ENCODE measurements at places on chromosomes 12 and 14.

GRCh38 chr12:116389990-116390389 is 112.5 kb upstream of the MED13L start:
- DNase-seq, result peak; percentile 96

DNA sequence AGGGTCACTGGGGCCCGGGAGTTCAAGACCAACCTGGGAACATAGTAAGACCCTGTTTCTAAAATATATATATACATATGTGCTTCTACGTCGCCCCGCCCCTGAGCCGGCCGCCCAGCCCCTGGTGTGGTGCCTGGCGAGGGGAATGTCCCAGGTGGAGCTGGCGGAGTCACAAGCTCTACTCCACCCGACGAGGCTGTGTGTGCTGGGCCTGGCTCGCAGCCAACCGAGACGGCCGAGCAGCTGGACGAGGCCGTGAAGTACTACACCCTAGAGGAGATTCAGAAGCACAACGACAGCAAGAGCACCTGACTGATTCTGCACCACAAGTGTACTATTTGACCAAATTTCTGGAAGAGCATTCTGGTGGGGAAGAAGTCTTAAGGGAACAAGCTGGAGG is 22.1 kb upstream of the ITPK1 start:
- peak; percentile 10 for DNase-seq

GRCh38 chr14:100589071-100589759 is 2.0 kb upstream of the BEGAIN start:
- no peak for DNase-seq

DNA sequence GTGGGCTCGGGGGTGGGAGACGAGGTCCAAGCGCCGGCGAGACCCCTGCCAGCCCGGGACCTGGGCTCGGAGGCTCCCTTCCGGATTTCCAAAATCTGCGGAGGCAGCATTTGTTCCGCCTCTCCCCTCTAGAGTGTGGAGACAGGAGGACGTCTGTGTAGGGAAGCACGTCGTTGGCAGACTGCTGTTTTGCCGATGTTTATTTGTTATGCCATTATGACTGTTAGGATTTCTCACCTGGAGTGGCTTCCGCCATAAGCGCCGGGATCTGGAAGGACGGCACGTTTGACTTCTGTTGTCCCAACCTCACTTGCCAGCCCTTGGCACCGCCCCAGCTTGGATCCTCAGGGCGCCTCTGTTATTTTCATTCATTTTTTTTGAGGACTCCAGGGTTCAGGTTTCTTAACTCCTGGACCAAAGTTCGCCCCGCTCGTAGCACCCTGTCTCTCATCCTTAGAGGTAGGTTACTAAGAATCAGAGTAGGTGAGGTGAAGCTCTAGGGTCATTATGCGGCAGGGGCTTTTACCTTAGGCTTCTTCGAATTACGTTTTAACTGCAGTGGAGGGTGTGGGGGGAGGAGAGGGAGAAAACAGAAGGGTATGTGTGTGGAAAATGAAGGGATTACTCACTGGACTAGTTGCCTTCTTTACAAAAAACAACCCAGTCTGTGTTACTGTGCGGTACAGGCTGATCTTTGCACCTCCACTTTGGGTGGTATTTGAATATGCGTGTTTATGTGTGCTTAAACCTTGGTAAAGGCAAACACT is 547 bp upstream of the PYGL start:
- DNase-seq, result peak; percentile 65

DNA sequence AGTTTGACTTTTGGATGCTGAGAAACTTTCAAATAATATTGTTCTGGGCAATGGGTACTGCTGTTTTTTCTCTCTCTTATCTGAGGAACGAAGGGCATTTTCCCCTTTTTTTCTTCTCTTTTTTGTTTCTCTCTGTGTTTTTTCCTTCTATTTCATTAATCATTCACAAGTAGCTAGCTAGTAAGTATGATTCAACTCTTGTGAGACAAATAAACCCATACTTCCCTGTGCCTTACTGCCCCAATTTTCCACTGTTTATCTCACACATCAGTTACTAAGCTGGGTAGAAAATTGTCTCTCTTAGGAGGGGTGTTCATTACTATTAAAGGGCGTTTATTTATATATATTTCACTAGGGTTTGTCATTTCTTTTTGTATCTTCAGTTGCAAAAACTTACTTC is 437.6 kb downstream of the RERGL start:
- no peak for DNase-seq

- DNase-seq, result no peak
Measured at GRCh38 chr12:53791735-53792326, 40.1 kb upstream of the CISTR start.

GRCh38 chr14:81277096-81277495 is 56.3 kb upstream of the GTF2A1 start:
- DNase-seq, result no peak

DNA sequence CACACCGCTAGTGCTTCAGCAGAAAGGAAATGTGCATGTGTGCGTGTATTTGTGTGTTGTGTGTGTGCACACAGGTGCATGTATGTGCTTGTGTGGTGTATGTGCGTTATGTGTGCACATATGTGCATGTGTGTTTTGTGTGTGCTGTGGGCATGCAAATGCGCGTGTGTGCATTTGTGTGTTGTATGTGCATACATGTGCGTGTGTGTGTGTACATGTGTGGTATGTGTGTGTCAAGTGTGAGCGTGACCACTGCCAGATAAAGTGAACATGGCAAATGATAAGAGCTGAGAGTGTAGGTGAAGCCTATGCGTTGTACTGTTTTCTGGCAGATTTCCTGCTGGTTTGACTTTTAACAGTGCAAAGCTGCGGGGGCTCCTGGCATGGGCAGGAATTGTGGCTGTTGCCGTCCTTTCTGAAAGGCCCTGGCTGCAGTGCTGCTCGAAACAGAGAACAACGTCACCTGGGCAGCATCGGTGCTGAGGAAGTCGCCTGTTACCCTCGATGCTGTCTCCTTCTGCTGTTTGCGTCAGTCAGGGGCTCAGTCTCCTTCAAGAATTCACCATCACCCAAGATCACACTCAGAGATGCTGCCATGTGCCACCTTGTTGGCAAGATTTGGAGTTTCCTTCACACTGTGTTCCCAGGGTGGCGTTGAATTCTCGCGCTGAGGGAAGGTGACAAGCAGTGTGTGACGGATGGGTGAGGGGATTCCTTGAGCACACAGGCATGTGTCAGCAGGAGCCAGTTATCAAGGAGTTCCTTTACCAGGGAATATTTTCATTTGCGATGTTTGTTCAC is 56.1 kb downstream of the ADGRD1 start:
- DNase-seq, result no peak

GRCh38 chr12:31797230-31797872 is 68.5 kb upstream of the AMN1 start:
- DNase-seq, result no peak

DNA sequence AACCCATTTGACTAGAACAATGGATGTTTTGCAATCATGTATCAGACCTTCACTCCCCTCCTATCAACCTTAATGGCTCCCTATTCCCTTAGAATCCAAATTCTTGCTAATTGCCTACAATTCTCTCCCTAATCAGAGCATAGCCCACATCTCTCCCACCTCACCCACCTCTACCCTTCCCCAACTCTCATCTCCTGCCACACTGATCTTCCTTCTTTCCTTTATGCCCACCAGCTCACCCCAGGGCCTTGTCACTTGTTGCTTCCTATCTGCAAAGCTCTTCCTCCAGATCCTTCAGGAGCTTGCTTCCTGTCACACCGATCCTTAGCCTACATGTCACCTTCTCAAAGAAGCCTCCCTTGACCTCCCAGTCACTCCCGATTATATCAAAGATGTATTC is 177.8 kb downstream of the KSR2 start:
- DNase-seq, result no peak

GRCh38 chr14:61333087-61333486 is 11.7 kb downstream of the PRKCH start:
- no peak for DNase-seq

DNA sequence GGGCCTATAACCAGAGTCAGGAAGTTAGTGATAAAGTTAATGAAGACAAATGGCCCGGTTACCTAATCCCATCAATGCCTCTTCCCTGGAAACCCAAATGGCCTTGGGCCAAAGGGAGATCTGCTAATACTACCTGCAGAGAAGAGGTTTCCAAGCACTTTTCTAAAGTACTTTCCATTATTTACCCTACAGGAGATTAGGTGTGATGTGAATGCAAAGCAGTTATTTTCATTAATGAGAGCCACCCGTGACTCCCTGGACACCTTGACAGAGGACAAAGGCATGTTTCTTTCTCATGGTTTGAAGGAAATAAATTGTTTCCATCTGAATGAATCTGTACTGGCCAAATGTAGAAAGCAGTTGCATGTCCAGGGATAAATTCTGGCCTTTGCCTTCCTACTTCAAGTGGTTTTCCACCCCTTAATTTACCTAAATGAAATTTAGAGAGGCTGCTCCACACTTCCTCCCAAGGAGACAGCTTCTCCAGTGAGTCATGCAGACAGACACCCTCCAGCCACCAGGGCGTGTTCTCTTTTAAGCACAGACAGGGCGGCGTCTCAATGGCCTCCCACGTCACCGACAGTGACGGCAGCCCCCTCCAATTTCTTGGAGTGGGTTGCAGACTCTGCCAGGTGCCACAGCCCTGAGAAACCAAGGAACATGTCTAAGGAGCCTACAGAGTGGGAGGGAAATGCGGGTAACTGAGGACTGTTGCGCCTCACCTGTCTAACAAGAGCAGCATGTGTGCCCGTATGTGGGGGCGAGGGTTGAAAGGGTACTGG is 43.9 kb upstream of the GNPNAT1 start:
- DNase-seq, result peak; percentile 42

DNA sequence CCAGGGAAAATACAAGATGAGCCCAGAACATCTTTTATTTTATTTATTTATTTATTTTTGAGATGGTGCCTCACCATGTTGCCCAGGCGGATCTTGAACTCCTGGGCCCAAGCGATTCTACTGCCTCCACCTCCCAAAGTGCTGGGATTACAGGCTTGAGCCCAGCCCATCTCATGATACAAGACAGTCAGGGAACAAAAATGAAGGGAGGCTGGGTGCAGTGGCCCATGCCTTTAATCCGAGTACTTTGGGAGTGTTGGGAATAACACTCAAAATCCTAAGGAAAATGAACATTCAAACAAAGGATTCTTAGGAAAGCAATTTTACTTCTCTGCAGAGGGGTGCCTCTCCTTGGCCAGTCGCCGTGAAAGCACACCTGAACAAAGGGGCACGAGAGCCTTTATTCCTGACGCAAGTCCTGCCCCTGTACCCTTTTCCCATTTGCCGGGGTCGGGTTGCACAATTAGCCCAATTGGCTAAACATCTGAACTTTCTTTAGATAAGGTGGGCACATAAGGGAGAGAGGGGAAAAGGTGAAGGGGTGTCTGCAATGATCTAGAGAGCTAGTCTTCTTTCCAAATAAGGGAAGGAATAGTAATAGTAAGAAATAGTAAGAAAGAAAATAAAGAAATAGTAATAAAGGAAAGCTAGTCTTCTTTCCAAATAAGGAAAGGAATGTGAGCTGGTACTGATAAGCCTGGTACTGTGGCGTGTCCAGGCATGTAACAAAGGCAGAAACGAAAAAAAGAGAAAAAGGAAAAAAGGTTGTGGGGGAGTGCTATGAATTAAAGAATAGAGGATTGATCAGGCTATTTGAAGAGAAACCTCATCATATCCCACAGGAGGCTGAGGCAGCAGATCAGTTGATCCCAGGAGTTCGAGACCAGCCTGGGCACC is 13.4 kb downstream of the NCAPD2 start:
- peak; percentile 69 for DNase-seq

DNA sequence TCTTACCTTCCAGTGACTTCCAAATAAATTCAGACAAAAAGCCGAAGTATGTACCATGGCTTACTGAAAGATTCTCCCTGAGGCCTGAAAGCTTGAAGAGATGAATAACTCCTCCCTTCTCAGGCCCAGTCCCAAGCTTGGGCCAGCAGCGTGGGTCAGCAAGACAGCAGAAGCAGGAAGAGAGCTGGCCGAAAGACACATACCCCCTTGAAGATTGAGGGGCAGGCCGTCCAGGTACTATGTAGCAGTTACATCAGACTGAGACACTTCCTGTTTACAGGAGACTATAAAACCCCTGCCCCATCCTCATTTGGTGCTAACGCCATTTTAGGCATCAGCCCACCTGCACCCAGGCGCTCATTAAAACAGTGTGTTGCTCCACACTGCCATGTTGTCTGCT is 15.0 kb downstream of the NDUFA12 start:
- DNase-seq, result no peak

DNA sequence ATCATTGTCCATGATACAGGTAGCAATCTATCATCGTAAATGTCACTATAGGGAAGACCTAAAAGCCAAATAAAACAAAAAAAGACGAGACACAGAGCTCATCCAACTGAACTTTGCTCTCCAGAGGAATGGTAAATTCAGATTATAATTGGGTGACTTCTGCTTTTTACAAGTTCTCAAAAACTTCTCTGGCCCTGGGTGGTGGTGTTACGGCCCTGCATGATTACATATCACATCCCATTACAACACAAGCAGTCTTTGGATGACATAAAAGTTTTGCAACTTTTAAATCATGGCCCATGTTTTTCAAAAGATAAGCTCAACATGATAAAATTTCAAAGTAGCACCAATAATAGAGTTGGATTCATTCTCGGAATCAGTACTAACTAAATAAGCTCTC is 299.6 kb downstream of the DIO2 start:
- DNase-seq, result no peak

- peak; percentile 31 for DNase-seq
Measured at GRCh38 chr14:57962325-57963035, 96.6 kb upstream of the SLC35F4 start.

DNA sequence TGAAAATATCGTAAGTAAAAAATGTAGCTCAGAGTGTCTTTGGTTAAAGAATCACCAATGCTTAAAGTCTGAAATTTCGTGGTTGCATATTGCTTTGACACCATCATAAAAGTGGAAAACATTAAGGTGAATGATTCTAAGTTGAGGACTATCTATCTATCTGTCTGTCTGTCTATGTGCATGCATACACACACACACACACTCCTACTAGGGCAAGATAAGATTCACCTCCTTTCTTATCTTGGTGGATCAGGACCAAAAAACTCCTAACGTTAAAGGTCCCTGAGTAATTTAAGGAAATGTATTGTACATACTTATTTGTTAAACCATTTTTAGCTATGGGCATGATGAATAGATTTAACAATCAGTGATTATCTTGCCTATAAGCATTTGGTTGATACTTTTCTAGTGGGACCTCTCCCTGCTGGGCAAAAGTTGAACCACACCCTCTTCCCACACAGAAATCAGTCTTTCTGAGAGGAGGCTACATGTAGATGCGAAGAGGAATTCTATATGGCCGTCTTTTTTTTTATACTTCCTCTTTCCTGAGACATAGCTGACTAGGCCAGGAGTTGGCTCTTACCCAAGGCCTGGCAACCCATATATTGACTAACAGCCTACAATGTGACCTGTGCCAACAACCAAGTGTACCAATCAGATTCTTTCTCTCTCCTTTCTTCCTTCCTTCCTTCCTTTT is 19.3 kb upstream of the LLPH start:
- no peak for DNase-seq

DNA sequence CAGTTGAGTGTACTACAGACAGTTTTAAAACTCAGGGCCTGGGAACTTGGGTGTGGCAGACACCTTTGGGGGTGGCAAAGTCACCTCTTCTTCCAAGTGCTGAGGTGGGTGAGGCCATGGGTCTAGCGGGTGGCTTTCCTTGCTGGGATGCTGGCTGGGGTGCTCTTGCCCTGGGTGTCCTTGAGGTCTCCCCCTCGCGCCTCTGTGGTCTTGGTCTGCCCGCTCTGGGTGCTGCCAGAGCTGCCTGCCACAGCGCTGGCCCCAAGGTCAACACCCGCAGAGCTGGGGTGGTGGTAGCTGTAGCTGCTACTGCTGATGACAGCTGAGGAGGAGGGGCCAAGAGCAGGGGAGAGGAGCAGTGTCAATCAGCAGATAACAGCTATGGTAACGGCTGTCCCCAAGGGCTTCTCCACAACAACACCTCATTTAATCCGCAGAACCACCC is 6.8 kb downstream of the KRT74 start:
- no peak for DNase-seq

GRCh38 chr14:65228956-65229747 is 126.8 kb upstream of the MAX start:
- DNase-seq, result no peak

Data from astrocyte of the hippocampus (primary cell).